GM04504 (cell line): ENCODE measurements at places on chromosomes 6 and 20.

DNA sequence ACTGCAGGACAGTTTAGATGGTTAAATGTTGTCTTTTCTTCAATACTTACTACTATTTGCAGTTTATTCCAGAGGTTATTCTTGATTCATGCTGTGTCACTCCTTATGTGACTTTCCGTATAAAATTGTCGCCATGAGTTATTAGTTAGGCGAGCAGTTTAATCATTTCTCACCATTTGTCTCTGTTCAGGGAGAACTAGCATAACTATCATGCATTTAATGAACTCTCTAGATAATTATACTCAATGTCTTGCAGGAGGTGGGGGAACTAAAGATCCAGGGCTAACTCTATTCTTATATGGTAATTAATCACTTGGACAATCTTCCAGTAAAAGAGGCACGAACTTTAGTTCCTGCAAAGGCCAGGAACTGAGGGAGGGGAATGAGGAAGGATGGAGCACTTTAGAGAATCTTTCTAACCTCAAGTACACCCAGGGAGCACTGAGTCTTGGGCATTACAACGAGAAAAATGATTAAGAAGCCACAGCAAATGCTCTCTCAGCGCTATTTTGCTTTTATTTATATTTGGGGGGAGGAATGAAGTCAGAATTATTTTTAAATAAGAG lies 58.3 kb downstream of the IYD start:
- DNase-seq, result no peak

DNA sequence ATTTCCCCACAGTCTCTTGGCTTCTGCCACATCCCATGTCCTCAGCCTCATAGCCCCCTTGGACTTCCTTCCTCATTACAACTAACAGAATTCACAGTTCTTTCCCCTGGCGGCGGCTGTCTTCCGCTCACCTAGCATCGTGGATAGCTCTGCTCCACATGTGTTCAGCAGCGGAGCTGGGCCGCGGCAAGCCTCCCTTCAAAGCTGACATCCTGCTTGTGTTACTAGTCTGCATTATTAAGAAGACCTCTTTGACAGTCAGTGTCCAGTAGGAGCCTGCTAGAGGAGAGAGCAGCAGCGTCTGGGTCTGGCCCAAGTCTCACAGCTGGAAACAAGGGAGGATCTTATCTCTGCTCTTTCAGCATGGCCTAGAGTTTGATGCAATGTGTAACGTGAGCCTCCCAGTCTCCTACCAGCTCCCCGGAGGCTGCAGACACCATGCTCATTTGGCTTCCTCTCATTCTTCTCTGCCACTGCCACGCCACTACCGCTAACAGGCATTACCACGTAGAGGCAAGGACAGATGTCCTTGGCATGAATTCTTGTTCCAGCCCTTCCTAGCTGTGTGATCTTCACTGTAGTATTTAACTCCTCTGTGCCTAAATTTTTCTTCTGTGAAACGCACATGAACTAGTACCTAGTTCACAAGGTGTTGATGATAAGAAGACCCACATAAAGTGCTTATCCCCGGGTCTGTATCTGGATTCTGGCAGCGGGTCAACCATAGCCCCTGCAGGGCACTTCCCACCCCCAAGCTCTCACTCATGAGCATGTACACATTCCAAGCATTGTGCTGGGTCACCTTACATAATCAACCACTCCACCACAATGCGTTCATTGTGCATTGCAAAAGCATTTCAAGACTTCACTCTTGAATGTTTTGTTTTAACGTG lies 107.1 kb upstream of the BACH2 start:
- DNase-seq, result no peak

- DNase-seq, result no peak
Observed at GRCh38 chr20:57760698-57761412, 51.0 kb upstream of the PMEPA1 start.

GRCh38 chr20:11813106-11813890 lies 104.4 kb upstream of the BTBD3 start:
- DNase-seq, result no peak

- no peak for DNase-seq
Observed at GRCh38 chr6:134317471-134318131, at the start of gene SGK1. SGK1 (minus strand) TSS chr6:134318112; CDS start chr6:134317460, 652 bp downstream.
